Stimulated activated CD8-positive, alpha-beta memory T cell treated with anti-CD3 and anti-CD28 coated beads, Interleukin-15, amount 100 ng/mL, for 4 hours (primary cell): ENCODE measurements at places on chromosomes 5 and 9.

- DNase-seq: no peak
Measured at GRCh38 chr5:92081958-92082712, 699.0 kb upstream of the ARRDC3 start.

DNA sequence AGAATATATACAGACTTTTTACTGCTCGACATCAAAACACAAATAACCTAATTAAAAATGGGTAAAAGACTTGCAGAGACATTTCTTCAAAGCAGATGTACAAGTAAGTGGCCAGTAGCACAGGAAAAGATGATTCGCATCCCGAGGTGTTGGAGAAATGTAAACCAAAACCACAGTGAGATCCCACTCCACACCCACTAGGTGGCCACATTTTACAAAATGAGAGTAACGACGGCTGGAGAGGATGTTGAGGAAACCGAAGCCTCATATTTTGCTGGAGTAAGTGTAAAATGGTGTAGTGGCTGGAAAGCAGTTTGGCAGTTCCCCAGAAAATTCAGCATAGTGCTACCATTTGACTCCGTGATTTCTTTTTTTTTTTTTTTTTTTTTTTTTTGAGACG lies 21.3 kb upstream of the GBGT1 start:
- peak; percentile 19 for DNase-seq

GRCh38 chr5:74576941-74577456 lies 63.5 kb downstream of the ENC1 start:
- DNase-seq: no peak

DNA sequence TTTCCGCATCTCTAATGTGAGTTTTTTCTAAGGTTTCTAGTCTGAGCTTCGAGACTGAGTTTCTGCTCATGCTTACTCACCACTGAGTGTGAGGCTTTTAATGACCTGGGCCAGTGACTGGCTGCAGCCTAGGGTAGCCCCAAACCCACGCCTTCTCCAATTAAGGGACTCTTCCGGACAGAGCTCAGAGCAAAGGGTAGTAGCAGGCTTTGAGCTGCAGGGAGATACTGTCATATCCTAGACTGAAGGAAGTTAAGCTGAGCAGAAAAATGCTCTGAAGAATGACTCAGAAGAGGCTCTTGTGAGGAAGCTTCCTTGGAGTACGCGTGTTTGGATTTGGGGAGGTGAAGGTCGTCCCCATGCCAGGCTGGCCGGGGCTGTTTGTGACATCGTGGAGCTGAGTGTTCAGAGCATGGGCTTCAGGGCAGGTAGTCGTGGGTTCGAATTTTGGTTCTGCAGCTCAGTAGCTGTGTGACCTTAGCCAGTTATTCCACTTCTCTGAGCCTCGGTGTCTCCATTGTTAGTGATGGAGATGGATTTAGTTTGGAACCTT lies 3.5 kb downstream of the USP20 start:
- DNase-seq: no peak

DNA sequence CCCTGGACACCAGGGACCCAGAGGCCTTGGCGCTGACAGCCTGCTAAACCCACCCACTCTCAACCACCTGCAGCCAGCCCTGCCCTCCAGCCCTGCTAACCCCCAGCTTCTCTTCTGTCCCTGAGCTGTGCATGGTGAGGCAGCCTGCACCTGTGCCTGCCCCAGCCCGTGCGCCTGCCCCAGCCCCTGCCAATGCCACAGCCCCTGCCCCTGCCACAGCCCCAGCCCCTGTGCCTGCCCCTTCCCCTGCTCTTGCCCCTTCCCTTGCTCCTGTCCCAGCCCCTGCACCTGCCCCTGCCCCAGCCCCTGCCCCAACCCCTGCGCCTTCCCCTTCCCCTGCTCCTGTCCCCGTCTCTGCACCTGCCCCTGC lies 43.3 kb upstream of the IRX4 start:
- no peak for DNase-seq

GRCh38 chr9:111037356-111037707 lies 938 bp downstream of the LPAR1 start:
- no peak for DNase-seq

GRCh38 chr5:132389585-132390286 lies 20.2 kb downstream of the SLC22A5 start:
- DNase-seq: no peak

GRCh38 chr9:88651682-88652633 lies 117.0 kb downstream of the NXNL2 start:
- DNase-seq: no peak

- no peak for DNase-seq
Measured at GRCh38 chr9:4769321-4770080, 23.2 kb upstream of the RCL1 start.

- DNase-seq: no peak
Measured at GRCh38 chr5:78515670-78516069, 132.9 kb downstream of the LHFPL2 start.

GRCh38 chr9:89139455-89139854 lies 39.2 kb downstream of the SHC3 start:
- DNase-seq: no peak

GRCh38 chr9:99896119-99896518 lies 10.3 kb upstream of the STX17 start:
- DNase-seq: no peak

GRCh38 chr5:36948041-36948440 lies 71.5 kb downstream of the NIPBL start:
- no peak for DNase-seq

- no peak for DNase-seq
Measured at GRCh38 chr5:55982957-55983381, 11.8 kb downstream of the IL6ST start.

GRCh38 chr5:4614088-4614487 lies 526.0 kb upstream of the ADAMTS16 start:
- no peak for DNase-seq

GRCh38 chr9:82777366-82777765 lies 285.6 kb downstream of the RASEF start:
- no peak for DNase-seq

- no peak for DNase-seq
Measured at GRCh38 chr5:168365581-168366081, 74.2 kb downstream of the WWC1 start.

DNA sequence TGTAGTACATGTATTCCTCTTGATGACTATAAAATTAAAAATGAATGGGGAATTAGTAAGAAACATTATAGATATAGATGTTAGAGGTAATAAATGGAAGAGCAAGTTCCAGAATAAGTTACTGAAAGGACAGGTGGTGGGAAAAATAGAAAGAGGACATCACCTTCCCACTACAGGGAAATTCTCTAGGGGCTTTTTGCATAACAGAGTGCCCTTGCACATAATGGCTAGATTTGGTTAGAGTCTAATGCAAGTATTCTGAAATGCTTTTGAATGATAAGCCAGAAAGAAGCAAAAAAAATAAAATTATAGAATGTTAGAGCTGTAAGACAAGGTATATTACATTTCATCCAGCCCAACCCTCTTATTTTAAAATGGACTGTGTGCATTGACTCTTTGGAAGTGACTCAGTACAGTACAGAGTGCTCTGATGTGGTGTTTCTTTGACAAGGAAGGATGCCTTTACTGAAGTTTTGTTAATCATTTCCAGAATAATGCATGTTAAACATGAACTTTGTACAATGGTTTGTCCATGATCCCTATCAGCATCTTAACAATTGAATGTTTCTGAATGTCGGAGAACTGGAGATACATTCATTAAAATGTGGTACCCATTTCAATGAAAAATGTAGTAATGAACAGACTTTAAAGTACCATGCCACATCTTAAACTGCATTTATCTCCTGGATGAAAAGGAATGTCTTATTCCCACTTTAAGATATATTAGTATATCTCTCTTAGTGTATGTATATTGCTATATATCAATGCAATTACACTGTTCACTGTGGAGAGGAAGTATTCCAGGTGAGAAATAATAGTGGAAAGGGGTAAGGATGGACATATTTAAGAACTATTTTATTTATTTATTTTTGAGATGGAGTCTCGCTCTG lies 391.1 kb downstream of the ADGRV1 start:
- DNase-seq: no peak

GRCh38 chr9:68913054-68913453 lies 100.9 kb downstream of the PRKACG start:
- DNase-seq: no peak

DNA sequence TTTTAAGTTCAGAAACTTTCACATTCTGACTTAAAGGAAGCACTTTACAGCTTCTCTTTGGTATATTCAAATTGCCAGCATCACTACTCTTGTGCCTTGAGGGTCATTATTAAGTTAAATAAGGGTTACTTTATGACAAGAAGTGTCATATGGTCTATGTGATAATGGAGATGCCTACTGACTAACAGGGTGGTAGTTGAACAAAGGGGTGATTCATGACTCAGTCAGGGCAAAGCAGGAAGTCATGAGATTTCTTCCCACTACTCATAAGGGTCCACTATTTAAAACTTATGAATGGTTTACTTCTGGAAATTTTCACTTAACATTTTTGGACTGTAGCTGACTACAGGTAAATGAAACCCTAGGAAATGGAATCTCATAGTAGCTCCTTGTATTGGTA lies 938.3 kb upstream of the PTPRD start:
- DNase-seq: no peak
